M059J (cell line): ENCODE measurements at places on chromosomes 6 and 20. TPM values are rescaled to one million over a fixed set of nuclear protein-coding genes. Genes with fewer than 3 reads are reported as not detected.

- DNase-seq: peak; percentile 24
Measured at GRCh38 chr6:42429042-42429585, 22.6 kb downstream of the TRERF1 start.

DNA sequence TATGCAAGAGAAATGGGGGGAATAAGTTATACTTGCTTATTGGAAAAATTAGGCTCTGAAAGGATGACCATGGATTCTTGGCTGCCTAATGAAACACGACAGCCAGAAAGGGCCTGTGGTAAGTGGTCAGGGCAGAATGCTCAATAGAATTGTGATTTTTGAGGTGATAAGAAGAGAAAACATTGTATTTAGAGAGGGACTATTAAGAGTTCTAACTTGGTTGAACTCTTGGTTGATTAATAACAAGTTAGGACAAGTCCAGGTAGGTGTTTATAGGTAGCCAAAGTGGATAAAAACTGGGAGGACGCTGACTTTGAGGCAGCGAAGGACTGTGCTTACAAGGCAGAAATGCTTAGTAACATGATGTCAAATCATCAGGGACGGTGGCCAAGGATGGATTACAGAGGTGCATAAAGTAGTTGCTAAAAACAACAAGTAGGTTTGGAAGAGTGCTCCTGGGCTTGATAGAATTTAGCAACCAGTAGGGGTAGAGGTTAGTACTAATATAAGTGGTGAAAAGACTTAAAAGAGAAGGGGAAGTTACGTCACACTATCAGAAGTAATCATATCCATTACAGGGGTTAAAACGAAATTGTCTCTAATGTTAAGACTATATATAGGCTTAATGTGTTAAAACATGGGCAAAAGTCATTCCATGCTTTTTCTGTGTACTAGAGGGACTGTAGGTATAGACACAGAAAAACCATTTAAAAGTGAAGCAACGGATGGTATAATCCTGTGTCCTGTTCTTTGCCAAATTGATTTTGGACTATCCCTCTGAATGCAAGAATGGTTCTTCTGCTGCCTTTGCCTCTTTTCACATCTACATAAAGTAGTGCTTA, 98.6 kb downstream of the EYA4 start:
- no peak for DNase-seq

- DNase-seq: no peak
Measured at GRCh38 chr6:134753001-134753400, 196.9 kb downstream of the ALDH8A1 start.

DNA sequence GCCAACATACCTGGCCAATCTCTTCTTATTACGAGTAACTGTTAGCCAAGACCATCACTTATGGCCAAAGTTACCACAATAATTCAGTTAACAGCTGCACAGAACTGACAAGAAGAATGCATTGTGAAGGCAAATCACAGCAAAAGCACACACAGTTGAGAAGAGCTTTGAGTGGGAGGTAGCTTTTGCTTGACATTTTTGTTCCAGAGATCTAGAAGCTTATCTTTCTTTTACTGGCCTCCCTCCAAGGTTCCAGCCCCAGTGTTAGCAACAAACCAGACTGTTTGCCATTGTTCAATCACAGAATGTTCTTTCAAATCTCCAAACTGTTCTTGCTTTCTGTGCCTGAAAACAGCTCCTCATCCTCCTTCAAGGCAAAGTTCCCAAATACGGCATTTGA, 35.9 kb upstream of the IRAK1BP1 start:
- no peak for DNase-seq

- DNase-seq: no peak
Measured at GRCh38 chr6:102619585-102619984, 1226.1 kb downstream of the GRIK2 start.

GRCh38 chr6:7108196-7108963, 619 bp downstream of the RREB1 start:
- peak; percentile 72 for DNase-seq

DNA sequence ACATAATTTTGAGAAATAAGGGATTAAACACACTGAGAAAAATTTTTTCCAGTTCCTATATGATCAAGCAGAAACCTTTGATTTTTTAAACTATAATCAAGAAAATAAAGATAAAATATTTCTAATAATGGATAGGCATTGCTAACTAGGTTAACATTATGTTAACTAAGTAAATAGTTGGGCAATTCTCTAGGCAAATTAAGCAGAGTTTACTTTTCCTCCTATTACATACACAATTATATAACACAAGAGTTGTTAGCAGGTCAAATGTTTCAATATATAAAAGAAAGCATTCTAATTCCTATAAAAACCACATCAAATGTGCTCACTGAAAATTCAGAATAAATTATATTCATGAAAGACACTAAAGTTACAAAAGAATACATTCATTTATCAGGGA, 191.7 kb downstream of the GMDS start:
- DNase-seq: no peak

DNA sequence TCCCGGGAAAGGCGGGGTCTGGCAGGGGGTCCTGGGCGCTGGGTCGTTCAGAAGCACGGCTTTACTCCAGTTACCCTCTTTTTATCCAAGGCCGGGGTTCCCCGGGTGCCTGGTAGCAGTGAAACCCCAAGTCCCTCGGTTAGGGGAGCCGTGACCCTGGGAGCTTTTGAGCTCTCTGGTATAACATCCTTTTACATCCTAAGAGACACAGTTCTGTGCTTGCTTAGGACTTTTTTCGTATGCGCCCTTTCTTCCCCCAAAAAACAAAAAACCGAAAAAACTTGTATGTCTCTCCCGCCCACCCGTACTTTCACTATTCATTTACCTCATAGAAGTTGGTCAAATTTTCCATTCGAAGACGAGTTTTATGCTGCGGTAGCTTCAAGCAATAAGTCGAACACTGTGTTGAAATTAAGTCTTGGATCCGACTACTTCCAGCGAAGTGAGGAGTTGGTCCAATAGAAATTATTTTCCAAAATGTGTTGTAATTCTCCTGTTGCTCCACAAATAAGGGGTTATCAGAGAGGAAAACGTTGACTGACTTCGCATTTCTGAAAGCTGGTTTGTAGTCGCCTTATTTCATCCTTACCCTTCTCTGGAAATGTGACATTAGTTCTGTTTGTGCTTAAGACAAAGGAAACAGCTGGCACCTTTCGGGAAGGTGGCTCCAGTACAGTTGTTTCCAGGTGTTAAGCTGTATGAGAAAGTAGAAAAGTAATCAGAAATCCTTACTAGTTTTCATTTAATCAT, 816 bp upstream of the MAN1A1 start:
- DNase-seq: peak; percentile 45

DNA sequence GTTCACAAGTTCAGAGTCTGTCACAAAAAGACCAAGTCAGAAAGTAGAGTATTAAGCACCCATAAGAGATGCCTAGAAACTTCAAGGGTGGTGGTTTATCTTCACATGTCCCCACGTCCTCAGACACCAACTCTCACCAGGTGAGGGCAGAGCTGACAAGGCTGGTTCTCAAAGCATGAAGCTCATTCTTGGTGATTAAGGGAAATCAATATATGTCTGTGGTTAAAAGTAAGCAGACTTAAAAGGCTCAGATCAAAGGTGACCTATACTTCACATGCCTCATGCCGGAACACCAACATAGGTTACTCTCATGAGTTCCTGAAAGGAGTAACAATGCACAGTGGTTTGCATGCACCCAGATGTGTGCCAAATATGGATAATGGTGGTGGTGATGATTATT, 27.0 kb downstream of the IL17A start:
- DNase-seq: no peak

DNA sequence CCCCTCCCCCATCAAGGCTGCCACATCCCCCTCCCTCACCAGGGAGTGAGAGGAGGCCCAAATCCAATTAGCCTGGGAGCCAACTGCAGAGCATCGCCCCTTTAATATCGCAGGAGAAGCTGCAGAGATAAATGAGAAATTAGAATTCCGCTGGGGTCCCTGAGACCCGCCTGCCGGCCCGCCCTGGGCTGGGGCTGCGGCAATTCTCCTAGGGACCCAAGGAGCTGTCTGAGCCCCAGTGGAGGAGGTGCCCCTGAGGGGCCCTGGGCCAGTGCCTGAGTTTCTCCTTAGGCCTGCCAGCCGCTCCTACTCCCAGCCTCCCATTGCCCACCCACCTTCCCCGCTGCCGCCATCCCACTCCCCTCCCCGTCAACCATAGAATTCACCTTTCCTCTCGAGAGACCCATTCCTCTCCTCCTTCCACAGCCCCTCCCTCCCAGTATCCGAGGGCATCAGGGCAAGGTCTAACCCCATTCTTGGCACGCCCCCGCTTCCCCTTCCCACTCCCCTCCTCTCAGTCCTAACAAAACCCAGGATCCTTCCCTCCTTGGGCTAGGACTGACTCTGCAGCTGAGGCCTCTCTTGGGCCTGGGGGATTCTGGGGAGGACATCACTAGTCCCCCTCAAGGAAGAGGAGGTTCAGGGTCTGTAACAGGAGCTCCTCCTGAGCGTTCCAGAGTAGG, 20.0 kb upstream of the CDH22 start:
- DNase-seq: no peak

DNA sequence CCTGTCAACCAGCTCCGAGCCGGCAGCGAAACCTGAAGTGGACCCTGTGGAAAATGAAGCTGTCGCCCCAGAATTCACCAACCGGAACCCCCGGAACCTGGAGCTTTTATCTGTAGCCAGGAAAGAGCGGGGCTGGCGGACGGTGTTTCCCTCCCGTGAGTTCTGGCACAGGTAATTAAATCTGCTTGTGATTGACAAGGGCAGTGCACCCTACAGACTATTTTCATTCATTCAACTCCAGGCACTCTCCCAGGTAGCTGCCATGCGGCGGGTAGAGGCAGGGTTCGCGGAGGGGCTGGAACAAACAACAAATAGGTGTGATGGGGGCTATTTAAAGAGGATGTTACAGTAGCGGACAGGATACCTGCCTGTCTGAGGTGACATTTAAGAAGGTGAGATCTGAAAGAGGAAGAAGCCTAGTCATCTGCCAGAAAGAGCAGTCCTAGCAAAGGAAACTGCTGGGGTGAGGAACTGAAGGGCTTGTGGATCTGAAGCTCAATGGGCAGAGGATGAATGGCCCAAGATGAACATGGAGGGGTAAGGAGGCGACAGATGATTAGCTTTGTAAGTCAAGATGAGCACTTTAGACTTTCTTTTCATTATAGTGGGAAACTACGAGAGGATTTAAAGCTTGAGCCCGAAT, 810 bp downstream of the MRPL18 start:
- DNase-seq: no peak

DNA sequence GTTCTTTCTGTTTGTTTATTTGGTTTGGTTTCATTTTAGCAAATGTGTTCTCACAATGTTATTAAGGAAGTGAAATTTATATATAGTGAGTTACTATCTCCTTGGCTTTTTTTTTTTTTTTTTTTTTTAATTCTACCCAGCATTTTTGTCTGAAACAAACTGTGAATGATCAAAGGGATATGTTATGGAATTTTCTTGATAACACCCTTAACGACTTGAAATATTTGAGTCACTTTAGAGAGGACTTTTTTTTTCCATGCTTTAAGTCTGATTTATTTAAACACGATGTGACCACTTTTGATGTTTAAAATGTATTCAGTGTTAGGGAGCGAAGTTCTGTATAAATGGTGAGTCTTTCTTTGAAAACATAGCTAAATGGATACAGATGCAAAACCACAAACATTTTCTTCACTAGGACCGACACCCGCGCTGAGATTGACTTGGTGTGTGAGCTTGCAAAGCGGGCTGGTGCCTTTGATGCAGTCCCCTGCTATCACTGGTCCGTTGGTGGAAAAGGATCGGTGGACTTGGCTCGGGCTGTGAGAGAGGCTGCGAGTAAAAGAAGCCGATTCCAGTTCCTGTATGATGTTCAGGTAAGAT, 149.7 kb downstream of the MTHFD1L start:
- DNase-seq: no peak

GRCh38 chr20:50636601-50637540, 54.5 kb downstream of the RIPOR3 start:
- DNase-seq: peak; percentile 89

The HIVEP2 gene
- total RNA-seq: 7.6 and 14.6 TPM in 2 replicates

The DCDC2 gene
- 0.10 and 0.20 TPM in 2 replicates for total RNA-seq

The PROKR2 gene
- total RNA-seq: not detected in 2 replicates

The ETV7 gene
- total RNA-seq: 14.4 and 19.0 TPM in 2 replicates
